ENCODE measurements at places on chromosomes 6 and 20.

- DNase-seq: no peak
Observed at GRCh38 chr20:19992996-19993908, 23.9 kb upstream of the NAA20 start.

- no peak for DNase-seq
Observed at GRCh38 chr20:42258564-42259302, 640.6 kb upstream of the CHD6 start.

- no peak for DNase-seq
Observed at GRCh38 chr6:120874422-120874821, 459.9 kb downstream of the TBC1D32 start.

DNA sequence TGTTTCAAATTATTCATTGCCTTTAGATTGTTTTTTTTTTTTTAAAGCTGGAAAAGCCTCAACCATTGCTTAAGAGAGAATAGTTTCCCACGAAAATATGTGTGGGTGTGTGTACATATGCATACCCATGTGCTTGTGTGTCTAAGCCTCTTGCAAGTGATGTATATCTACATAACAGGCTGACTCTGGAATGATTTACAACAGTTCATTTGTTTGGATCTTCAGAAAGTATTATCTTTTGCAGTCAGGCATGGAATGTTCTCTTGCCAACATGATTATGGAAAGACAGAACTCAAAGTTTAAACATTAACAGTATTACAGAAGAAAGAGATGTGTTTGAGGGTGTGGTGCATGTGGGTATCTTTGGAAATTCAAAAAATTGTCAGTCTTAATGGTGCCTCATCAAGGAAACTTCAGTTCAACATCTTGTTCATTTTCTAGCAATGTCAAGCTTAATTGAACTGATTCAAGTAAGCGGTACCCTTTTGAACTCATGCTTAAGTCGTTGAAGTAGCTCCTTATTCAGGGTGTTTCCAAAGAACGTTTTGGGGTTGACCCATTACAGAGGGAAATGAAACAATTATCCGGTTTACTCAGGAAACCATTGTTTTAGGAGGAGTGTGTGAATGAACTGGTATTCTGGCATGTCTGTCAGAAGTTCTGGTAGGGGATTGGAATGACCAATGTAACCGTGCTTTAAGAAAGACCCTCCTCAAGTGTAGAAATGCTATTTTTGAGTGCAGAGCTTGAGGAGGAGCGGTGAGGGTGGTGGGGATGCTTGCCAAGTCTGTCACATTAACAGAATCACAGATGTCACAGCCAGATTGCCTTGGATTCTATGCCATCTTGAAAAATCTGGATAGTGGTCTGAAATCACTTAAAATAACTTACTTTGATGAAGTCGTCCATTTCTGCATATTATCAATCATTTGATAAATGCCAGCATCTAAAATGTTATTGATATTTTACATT, 60.3 kb downstream of the ADGRG6 start:
- DNase-seq: no peak

DNA sequence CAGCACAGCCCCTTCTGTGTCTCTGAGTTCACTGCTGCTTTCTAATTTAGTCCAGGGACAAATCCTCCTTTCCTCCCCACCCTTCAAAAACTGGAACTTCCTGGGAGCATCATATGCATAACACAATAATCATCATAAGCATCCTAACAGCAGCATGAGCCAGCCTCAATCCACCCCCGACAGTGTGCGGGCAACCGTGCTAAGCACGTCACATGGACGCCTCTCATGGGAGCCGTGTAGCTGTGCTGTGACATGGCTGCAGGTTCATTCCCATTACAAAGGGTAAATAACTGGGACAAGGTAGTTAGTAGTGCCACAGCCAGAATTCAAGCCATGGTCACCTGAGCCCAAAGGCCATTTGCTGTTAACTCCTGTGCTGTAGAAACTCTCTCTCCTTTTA, 24.5 kb upstream of the ULBP3 start:
- peak; percentile 54 for DNase-seq

- DNase-seq: no peak
Observed at GRCh38 chr6:125793280-125793679, 2.5 kb downstream of the NCOA7 start.

- DNase-seq: no peak
Observed at GRCh38 chr6:148720406-148720805, 26.4 kb upstream of the UST start.

DNA sequence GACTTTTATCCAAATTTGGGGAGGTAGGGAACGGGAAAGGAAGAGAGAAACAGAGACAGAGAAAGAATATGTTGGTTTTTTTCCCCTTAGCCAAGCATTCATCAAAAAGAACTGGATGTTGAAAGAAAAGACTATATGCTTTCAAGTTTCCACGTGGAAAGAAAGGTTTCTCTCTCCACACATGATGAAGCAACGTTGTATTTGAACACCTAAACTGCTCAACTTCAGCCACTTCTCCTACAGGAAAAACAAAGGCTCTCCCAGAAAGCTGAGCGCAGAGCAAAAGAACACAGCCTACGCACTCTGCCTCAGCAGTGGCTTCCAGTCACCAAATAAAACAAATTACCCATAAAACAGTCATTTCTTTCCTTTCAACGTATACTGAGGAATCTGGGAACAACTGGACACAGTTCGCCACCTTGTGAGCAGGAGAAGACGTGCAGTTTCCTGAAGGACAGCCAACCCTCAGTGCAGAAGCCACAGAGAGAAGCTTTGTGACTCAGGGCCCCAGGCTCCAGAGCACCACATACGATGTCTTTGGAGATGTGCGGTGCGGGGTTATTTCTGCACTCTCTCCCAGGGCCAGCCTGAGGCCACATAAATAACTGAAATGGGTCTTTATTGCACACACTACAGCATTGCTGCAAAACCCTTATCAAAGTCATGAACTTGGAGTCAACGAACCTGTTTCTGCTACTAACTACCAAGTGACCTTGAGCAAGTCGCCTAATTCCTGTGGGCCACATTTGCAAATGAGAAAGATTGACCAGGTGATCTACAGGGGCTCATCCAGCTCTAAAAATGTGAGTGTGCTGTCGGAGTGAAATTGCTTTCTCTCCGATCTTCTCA, 10.1 kb downstream of the IL17F start:
- peak; percentile 59 for DNase-seq

DNA sequence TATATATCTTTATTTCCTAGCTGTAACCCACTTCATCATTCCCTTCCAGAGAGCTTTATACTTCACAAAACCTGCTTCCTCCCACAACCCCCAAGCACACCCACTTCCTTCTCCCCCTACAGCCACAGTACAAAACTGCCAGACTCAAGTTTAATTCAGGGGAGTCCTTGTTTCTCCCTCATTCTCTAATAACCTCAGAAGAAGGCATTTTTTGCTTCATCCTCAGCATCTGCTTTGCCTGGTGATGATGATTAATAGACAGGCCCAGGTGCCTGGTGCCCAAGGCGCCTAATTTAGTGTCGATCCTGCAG, 414.3 kb downstream of the KIF16B start:
- DNase-seq: no peak

- no peak for DNase-seq
Observed at GRCh38 chr20:21826976-21827375, 121.5 kb downstream of the PAX1 start.

GRCh38 chr6:90429713-90430112, 133.1 kb upstream of the BACH2 start:
- DNase-seq: no peak

DNA sequence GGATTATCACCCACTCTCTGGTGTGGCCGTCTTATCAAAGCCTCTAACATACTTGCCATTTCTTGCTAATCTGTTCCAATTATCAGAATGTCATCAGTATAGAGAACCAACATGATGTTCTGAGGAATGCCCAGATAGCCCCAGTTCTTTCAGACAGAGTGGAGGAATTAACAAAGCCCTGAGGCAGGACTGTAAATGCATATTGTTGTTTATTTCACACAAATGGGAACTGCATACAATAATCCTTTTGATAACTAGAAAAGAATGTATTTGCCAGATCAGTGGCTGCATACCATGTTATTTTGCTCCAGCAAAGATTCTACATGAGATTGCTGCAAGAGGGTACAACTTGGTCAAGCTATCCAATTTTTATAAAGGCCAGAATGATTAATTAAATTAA, 112.8 kb upstream of the HEY2 start:
- no peak for DNase-seq

DNA sequence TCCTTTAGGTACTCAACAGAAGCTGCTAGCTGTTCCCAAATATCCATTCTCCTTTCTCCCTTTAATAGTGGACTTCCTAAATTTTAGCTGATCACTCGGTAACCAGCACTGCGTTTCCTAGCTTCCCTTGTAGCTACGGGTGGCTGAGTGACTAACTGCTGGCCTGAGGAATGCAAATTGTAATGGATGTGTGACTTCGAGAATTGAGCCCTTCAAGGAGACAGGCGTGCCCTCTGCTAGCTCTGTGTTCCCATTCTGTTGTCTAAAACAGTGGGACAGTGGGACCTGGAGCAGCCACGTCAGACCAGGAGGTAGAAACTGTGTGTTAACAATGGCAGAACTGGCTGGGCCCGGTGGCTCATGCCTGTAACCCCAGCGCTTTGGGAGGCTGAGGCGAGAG, 56.5 kb downstream of the SCML4 start:
- no peak for DNase-seq

- DNase-seq: no peak
Observed at GRCh38 chr6:161091151-161091550, 99.6 kb downstream of the MAP3K4 start.

- no peak for DNase-seq
Observed at GRCh38 chr6:14386263-14386662, 268.7 kb downstream of the CD83 start.

- no peak for DNase-seq
Observed at GRCh38 chr6:138559143-138559542, 59.8 kb upstream of the NHSL1 start.

DNA sequence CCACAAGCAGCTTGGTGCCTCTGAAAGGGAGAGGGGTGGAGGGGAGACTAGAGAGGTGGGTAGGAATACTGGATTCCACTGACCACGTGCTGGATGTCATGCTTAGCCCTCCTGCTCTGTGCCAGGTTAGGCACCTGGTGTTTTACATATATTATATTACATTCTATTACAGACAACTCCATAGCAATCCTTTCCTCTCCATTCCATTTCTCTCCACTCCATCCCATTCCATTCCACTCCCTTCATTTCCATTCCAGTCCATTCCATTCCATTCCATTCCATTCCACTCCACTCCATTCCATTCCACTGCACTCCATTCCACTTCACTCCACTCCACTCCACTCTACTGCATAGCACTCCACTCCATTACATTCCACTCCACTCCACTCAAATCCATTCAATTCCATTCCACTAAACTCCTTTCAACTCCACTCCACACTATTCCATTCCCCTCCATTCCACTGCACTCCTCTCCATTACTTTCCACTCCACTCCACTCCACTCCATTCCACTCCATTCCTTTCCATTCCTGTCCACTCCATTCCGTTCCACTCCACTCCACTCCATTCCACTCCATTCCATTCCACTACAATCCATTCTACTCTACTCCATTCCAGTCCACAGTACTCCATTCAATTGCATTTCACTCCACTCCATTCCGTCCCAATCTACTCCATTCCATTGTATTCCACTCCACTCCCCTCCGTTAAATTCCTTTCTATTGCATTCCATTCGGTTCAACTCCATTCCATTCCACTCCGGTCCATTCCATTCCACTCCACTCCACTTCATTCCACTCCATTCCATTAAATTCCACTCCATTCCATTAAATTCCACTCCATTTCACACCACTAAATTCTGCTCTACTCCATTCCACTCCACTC, 27.2 kb upstream of the DEFB125 start:
- no peak for DNase-seq

DNA sequence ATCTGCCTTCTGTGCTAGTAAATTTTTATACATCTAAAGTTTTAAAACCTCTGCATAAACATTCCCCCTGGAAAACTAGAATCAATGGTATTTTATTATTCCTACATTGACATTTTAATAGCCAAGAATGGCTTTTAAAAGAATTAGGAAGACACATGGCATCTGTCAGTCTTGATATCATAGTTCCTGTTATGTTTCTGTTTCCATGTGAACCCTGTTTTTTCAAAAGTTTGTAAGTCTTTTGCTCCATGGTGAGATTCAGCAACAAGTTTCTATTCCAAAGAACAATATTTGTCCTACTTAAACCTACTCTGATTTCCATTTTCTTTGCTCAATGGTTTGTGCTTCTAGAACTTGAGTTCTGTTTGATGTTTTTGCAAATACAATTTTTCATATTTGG, 95.2 kb downstream of the PLEKHG1 start:
- DNase-seq: no peak

All from ecto neural progenitor cell (in vitro differentiated cells).